Esophagus squamous epithelium (tissue), 5 donors: ENCODE measurements at places on chromosomes 6 and 20.

DNA sequence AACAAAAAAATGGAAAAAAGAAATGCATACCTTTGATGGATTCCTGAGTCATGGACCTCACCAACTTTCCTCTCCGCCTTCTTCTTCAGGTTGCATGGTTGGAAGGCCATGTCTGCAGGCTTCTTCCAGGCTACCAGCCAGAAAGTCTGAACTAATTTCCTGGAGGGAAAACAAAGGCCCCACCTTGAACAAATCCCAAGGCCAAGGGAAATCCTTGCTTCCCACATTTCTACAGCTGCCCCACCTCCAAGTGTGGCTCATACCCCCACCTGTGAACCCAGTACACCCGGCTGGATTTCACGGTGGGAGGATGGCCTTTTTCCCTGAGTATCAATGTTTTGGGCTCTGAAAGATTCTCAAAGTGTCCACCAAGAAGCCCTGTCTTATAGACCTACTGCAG lies 22.4 kb downstream of the IL17A start:
- H3K4me1 ChIP-seq: no peaks in the 10 kb centered on the region
- H3K27ac ChIP-seq: no peak overlapping the region
- DNase-seq: no peak

GRCh38 chr6:15792842-15793241 lies 130.0 kb upstream of the DTNBP1 start:
- H3K27me3 ChIP-seq: no peaks in the 10 kb centered on the region
- H3K4me3 ChIP-seq: no peak overlapping the region
- no peaks in the 10 kb centered on the region for H3K4me1 ChIP-seq
- DNase-seq: no peak
- no peaks in the 10 kb centered on the region for H3K36me3 ChIP-seq

GRCh38 chr6:1143655-1144054 lies 168.2 kb upstream of the FOXQ1 start:
- no peaks in the 10 kb centered on the region for H3K27me3 ChIP-seq
- H3K4me3 ChIP-seq: no peak overlapping the region
- H3K4me1 ChIP-seq: no peaks in the 10 kb centered on the region
- H3K36me3 ChIP-seq: no peaks in the 10 kb centered on the region
- no peak overlapping the region for H3K27ac ChIP-seq
- no peak for DNase-seq

DNA sequence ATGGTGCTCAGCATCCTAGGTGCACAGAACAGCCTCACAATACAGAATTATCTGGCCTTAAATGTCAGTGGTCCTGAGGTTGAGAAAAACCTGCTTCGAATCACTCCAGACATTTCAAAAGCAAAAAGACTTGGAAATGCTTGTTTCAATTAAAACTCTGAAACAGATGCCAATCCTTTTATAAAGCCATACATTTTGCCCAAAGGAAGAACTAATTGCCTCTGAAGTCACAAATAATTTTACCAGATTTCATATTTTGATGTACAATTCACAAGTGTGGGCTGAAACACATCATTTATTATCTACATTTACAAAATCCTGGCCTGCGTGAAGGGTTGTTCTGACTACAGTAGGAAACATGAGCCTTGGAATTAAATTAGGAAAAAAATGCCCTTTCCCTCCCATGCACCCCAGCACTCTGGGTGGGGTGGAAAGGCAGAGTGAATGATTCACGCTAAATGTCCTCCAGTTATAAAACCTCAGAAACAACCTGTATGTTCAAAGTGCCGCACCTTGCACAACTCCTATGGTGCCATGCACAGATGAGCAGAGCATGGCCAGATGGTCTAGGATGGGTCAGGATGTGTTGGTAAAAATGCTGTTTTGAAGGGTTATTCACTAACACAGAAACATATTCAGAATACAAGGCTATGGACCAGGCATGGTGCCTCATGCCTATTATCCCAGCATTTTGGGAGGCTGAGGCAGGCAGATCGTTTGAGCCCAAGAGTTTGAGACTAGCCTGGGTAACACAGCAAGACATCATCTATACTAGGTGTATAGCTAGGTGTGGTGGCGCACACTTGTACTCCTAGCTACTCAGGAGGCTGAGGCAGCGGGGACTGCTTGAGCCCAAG lies 87.0 kb downstream of the ZMYND8 start:
- no peak for DNase-seq
- no peak overlapping the region for H3K4me3 ChIP-seq
- H3K4me1 ChIP-seq: peaks cover 17% of the 10 kb centered on the region
- no peaks in the 10 kb centered on the region for H3K36me3 ChIP-seq

- H3K4me3 ChIP-seq: no peak overlapping the region
- H3K36me3 ChIP-seq: peaks cover 94% of the 10 kb centered on the region
- H3K27ac ChIP-seq: no peak overlapping the region
- no peaks in the 10 kb centered on the region for H3K27me3 ChIP-seq
- peaks cover 10% of the 10 kb centered on the region for H3K4me1 ChIP-seq
- DNase-seq: no peak
These were observed 13.3 kb upstream of the DNAJC5 start for GRCh38 chr20:63881451-63882226.
